ENCODE measurements at places on chromosomes 13 and 19. TPM values are rescaled to one million over a fixed set of nuclear protein-coding genes. Genes with fewer than 3 reads are reported as not detected.

Gene GPR42
- total RNA-seq, result not detected

Gene SHISA7
- total RNA-seq, result not detected

Gene ATP1A3
- total RNA-seq, result not detected

Gene RAB3A
- 2.3 TPM for total RNA-seq

Gene ZNF737
- total RNA-seq, result 3.1 TPM

Gene CGB3
- not detected for total RNA-seq

Gene CNFN
- not detected for total RNA-seq

Gene ANGPTL8
- 0.47 TPM for total RNA-seq

Gene TDRD3
- 37.8 TPM for total RNA-seq

Gene ZSCAN1
- not detected for total RNA-seq

Gene SLC25A23
- 67.7 TPM for total RNA-seq

Gene AMER2
- 0.27 TPM for total RNA-seq

- H3K27me3 ChIP-seq, result no peaks in the 10 kb centered on the region
- H3K27ac ChIP-seq, result no peak overlapping the region
- no peak overlapping the region for H3K4me3 ChIP-seq
- no peak for DNase-seq
- H3K4me1 ChIP-seq, result no peaks in the 10 kb centered on the region
These were observed 133.1 kb downstream of the MAB21L1 start for GRCh38 chr13:35343417-35343816.

- H3K4me1 ChIP-seq, result peaks cover 18% of the 10 kb centered on the region
- no peak overlapping the region for H3K27ac ChIP-seq
- peaks cover 5% of the 10 kb centered on the region for H3K27me3 ChIP-seq
These were observed 8.9 kb upstream of the CCDC9 start for GRCh38 chr19:47247308-47247990.

GRCh38 chr19:1028062-1028926, 1.9 kb downstream of the CNN2 start:
- H3K27me3 ChIP-seq, result peaks cover 32% of the 10 kb centered on the region
- H3K4me1 ChIP-seq, result peaks cover 8% of the 10 kb centered on the region
- H3K27ac ChIP-seq, result peak overlapping the region; percentile 41
- no peak for DNase-seq
- H3K36me3 ChIP-seq, result no peaks in the 10 kb centered on the region

DNA sequence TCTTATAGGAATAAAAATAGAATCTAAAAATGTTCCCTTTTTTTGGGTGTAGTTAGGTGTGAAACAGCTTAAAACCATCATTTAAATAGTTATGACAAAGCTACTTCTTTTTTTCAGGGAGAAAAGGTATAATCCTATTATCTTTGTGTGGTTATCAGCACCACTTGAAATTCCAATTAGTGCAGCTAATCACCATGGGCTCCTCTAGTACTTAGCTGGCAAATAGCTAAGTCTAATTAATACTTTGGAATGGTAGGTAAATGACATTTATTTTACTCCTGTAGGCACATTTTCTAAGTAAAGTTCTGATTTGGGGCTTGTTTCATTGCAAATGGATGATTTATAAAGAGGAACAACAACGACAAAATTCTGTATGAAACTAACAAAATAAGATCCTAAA, 132.6 kb downstream of the OLFM4 start:
- no peak overlapping the region for H3K4me3 ChIP-seq
- no peak overlapping the region for H3K27ac ChIP-seq
- DNase-seq, result no peak
- no peaks in the 10 kb centered on the region for H3K4me1 ChIP-seq

- peak overlapping the region; percentile 98 for H3K27ac ChIP-seq
- peaks cover 44% of the 10 kb centered on the region for H3K4me1 ChIP-seq
- DNase-seq, result peak; percentile 99
- no peaks in the 10 kb centered on the region for H3K36me3 ChIP-seq
These were observed 109.5 kb downstream of the KCNRG start for GRCh38 chr13:50124536-50125303.

DNA sequence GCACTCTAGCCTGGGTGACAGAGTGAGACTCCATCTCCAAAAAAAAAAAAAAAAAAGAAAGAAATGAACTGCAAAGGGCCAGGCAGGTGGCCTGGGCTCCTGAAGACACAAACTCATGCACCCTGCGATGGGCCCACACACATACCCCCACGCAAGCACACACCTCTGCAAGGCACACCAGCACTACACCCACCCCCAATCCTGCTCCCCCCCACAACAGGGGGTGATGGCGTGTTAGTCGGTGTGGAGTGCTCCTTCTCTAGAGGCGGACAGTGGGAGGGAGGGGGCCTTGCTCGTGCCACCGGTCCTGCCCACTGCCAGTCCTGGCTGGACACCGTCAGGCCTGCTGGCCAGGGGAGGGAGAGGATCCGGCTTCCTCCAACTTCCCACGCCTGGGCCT, 1.6 kb upstream of the SLC8A2 start:
- H3K36me3 ChIP-seq, result no peaks in the 10 kb centered on the region
- no peak overlapping the region for H3K4me3 ChIP-seq
- no peaks in the 10 kb centered on the region for H3K4me1 ChIP-seq
- no peak overlapping the region for H3K27ac ChIP-seq
- H3K27me3 ChIP-seq, result peaks cover 41% of the 10 kb centered on the region

- no peaks in the 10 kb centered on the region for H3K27me3 ChIP-seq
- DNase-seq, result no peak
- no peaks in the 10 kb centered on the region for H3K36me3 ChIP-seq
- H3K4me3 ChIP-seq, result no peak overlapping the region
- no peaks in the 10 kb centered on the region for H3K4me1 ChIP-seq
These were observed 550.1 kb downstream of the DACH1 start for GRCh38 chr13:71316792-71317363.

GRCh38 chr13:101881593-101881992, 429.1 kb downstream of the ITGBL1 start:
- H3K4me1 ChIP-seq, result no peaks in the 10 kb centered on the region
- no peaks in the 10 kb centered on the region for H3K27me3 ChIP-seq
- no peak overlapping the region for H3K27ac ChIP-seq
- no peak overlapping the region for H3K4me3 ChIP-seq

DNA sequence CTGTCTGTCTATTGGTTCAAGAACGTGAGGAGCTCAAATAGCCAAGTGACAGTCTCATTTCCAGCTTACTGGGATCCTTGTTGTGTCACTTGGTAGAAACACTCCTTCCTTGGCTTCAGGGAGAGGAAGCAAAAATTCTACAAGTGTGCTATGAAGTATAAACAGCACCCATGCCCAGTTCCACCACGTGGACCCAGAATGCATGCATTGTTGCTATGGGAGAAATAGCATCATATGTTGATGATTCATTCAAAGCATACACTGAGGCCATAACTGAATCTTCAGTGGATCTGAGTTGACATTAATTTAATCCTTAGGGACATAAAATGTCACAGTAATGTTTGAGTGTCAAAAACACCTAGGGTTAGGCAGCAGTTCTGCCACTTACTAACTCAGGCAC, 199.0 kb upstream of the RXFP2 start:
- no peaks in the 10 kb centered on the region for H3K4me1 ChIP-seq
- no peak overlapping the region for H3K27ac ChIP-seq
- no peaks in the 10 kb centered on the region for H3K36me3 ChIP-seq
- H3K27me3 ChIP-seq, result no peaks in the 10 kb centered on the region
- no peak for DNase-seq
- no peak overlapping the region for H3K4me3 ChIP-seq

GRCh38 chr13:51902776-51903175, 41.0 kb downstream of the CCDC70 start:
- no peak for DNase-seq
- no peak overlapping the region for H3K4me3 ChIP-seq
- no peaks in the 10 kb centered on the region for H3K27me3 ChIP-seq

- H3K36me3 ChIP-seq, result no peaks in the 10 kb centered on the region
- no peaks in the 10 kb centered on the region for H3K27me3 ChIP-seq
- peak overlapping the region; percentile 80 for H3K27ac ChIP-seq
- DNase-seq, result peak; percentile 72
These were observed 32.3 kb upstream of the MED4 start for GRCh38 chr13:48126944-48127830.

DNA sequence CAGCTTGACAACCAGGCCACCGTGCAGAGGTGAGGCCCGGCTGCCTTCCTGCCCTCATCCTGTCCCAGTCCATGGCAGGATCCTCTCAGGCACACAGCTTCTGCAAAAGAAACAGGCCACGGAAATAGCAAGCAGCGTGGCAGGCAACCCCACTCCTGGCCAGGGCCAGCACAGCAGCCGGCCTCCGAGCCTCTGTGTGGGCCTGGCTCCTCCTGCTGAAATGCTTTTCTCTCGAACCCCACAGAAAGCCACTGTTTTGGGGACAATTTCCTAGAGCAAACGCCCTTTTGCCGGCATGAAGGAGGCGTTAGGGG, 39.5 kb upstream of the F7 start:
- no peak overlapping the region for H3K27ac ChIP-seq
- no peaks in the 10 kb centered on the region for H3K4me1 ChIP-seq
- no peaks in the 10 kb centered on the region for H3K27me3 ChIP-seq
- H3K4me3 ChIP-seq, result no peak overlapping the region
- H3K36me3 ChIP-seq, result no peaks in the 10 kb centered on the region

DNA sequence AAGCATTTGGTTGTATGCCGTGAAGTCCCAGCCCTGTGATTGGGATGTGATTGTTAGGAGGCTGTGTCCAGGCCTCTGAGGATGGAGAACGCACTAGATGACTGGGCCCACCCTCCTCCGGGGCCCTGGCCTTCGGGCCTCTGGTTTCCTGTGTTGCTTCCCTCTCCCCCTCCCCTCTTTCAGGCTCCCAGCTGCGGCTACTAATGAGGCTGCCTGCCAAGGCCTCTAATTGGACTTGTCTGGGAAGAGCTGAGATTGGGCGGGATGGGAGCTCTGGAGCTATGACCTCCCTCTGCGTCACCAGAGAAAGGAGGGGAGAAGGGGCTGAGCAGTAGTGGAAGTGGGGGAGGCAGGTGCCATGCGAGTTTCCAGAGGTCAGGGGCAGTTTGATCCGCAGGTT, 9.9 kb downstream of the PTH2 start:
- no peak for DNase-seq
- no peak overlapping the region for H3K4me3 ChIP-seq
- H3K4me1 ChIP-seq, result no peaks in the 10 kb centered on the region
- peaks cover 17% of the 10 kb centered on the region for H3K27me3 ChIP-seq
- no peaks in the 10 kb centered on the region for H3K36me3 ChIP-seq

DNA sequence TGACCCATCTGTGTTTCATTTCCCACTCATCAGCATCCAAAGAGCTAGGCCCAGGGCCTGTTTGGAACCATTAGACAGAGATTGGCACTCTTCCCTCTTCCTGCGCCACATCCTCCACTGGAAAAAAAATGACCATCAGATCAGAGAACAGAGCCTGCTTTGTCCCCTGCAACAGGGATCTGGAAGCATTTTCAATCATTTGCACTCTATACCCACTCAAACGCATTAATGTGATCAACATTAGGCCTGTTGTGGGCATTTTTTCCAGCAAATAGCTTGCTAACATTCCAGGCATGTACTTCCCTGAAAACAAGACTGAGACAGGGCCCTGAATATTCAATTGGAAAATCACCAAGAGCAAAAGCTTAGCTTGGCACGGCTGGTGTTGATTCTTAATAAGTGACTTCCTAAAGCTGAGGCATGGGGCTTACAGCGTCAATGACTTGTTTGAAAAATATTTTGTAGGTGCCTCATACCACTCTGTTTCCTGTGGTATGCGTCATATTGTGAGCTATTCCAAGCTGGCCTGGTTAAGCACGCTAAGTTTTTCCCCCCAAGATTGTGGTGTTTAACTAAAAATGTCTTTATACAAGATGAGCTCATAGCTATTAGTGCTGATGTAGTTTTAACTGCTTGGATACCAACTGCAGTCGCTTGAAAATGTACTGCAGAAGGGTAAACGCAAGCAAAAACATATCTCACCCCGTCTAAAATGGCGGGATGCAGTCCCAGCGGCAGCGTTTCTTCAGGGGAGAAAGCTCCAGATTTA, 404.4 kb downstream of the SPRY2 start:
- H3K36me3 ChIP-seq, result no peaks in the 10 kb centered on the region
- peaks cover 6% of the 10 kb centered on the region for H3K4me1 ChIP-seq
- no peak for DNase-seq
- no peak overlapping the region for H3K27ac ChIP-seq

- no peak overlapping the region for H3K27ac ChIP-seq
- H3K36me3 ChIP-seq, result no peaks in the 10 kb centered on the region
- no peak overlapping the region for H3K4me3 ChIP-seq
- DNase-seq, result no peak
- H3K27me3 ChIP-seq, result no peaks in the 10 kb centered on the region
These were observed 130.2 kb downstream of the DNAJC15 start for GRCh38 chr13:43153436-43154090.

DNA sequence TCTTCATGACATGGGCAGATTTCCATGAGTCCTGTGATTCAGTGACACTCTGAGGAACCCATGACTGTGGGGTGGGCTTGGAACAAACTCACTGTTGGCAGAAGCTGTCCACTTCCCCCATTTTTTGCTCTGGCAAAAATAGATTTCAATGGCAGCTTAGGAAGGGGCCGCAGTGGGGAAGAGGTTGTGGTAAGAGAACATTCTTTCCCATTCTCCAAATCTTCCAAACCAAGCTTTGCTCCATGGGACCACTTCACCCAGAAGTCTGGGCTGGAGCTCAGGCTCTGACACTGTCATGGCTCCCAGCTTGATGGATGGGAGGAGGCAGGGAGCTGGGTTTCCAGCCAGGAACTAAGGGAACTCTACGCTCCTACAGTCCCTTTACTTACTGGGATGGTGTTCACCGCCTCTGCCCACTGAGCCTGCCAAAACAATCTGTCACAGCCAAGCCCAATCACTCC, 24.9 kb upstream of the MEDAG start:
- no peaks in the 10 kb centered on the region for H3K27me3 ChIP-seq
- peak; percentile 75 for DNase-seq
- no peaks in the 10 kb centered on the region for H3K4me1 ChIP-seq

- no peak for DNase-seq
- H3K36me3 ChIP-seq, result no peaks in the 10 kb centered on the region
- no peak overlapping the region for H3K27ac ChIP-seq
These were observed 199.9 kb downstream of the LHFPL6 start for GRCh38 chr13:39403106-39403505.

- H3K27me3 ChIP-seq, result no peaks in the 10 kb centered on the region
- H3K36me3 ChIP-seq, result no peaks in the 10 kb centered on the region
- H3K27ac ChIP-seq, result no peak overlapping the region
- no peaks in the 10 kb centered on the region for H3K4me1 ChIP-seq
- H3K4me3 ChIP-seq, result no peak overlapping the region
These were observed 21.0 kb upstream of the HOMER3 start for GRCh38 chr19:18961767-18962620.

DNA sequence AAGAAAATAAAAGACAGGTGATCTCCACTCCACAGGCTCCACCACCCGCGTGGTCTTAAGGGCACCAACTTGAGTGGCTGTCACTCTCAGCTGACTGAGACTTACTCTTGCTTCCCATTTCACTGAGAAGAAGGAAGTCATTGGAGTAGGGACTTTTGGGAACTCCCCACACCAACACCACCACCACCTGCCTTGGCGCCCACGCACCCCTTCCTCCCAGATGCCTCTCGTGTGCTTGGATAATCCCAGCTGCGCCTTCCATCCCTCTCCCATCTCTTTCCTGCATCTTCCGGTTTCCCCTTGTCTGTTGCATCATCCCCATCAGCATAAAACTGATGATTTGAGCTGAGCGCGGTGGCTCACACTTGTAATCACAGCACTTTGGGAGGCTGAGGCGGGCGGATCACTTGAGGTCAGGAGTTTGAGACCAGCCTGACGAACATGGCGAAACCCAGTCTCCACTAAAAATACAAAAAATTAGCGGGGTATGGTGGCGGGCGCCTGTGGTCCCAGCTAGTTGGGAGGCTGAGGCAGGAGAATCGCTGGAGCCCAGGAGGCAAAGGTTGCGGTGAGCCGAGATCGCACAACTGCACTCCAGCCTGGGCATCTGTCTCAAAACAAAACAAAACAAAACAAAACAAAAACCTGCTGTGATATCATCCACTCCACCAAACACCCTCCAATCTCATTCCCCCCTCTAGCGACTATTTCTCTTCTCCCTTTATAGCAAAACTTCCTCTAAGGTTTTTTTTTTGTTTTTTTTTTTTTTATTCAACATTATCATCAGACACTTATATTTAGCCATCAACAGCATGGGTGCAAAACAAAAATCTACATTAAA, 25.5 kb downstream of the AP2S1 start:
- H3K36me3 ChIP-seq, result no peaks in the 10 kb centered on the region
- no peak for DNase-seq
- H3K27ac ChIP-seq, result no peak overlapping the region

Data from gastrocnemius medialis (tissue), 4 donors.